Kidney epithelial cell (primary cell): ENCODE measurements at places on chromosomes 7 and 10.

- DNase-seq, result no peak
Measured at GRCh38 chr7:157009778-157010587, 480 bp downstream of the MNX1 start.

- no peak for DNase-seq
Measured at GRCh38 chr10:75403939-75404814, 2.6 kb upstream of the ZNF503 start.

DNA sequence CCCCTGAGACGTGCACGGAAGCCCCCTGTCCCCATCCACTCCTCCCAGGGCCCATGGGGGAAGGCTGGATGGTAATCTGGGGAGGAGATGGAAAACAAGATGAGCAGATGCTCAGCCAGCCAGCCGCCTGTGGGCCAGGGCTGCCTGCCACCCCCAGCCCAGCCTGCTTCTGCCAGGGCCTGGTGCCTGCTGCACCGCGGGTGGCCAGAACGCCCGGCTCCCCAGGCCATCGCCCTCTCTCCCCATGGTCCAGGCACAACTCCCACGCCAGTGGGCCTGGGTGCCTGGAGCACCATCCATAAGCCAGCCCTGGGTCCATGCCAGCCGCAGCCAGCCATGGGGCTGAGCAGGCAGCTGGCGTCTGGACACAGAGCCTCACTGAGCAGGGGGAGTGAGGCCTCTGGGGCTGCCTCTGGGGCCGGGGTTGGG lies 57.2 kb upstream of the ELN start:
- DNase-seq, result no peak

DNA sequence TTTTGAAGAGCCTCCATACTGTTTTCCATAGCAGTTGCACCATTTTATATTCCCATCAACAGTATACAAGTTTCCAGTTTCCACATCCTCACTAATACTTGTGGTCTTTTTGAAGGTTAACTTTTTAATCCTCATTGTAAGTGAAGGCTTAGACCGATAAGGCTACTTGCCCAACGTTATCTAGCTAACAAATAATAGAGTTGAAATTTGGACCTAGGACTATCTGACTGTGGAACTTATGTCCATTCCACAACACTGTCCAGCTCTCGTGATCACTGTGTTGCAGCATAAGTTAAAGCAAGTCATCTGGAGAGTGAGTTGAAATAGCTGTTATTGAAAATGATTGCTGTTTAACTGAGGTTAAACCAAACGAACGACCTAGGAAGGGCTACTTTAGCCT lies 84.0 kb downstream of the ZNF92 start:
- DNase-seq, result no peak

DNA sequence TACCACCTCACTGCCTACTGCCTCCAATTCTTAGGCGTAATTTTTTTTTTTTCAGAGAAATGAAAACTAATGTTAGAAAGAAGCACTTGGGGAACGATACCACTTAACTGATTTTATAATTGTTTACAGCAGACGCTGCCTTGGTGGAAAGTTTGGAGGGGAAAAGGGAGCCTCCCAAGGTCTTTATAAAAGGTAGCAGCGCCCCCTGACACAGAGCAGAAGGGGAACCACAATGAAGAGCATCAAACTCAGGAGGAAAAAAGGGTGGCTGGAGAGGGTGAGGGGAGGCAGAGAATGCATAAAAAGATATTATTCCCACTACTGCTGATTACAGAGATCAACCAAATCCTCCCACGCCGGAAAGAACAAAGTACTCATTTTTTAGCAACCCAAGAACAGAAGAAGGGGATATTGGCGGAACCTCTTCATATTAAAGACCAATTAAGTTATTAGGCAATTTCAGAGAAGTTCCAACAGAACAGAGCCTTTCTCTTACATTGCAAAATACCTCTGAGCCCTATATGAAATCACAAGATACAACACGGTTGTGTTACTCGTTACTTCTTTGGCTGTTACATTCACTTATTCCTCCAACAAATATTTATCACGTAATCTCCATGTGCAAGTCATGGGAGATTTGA lies 135.8 kb downstream of the TEX36 start:
- no peak for DNase-seq

DNA sequence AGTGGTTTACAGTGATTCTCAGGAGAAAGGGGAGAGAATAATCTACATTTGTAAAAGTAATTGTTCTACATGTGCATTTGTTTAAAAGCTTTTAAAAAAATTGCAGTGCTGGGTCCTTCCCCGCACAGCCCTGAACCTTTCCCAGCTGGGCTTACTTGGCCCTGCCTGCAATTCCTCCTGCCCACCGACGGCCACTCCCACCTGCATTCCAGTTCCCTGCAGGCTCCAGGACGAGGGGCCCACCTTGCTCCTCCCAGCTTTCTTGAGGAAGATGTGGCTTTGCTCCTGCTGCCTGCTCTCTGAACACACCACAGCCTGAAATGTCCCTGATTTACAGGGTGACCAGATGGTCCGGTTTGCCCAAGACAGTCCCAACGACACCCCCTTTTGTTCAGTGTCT lies 222.7 kb downstream of the PRPF18 start:
- DNase-seq, result no peak

DNA sequence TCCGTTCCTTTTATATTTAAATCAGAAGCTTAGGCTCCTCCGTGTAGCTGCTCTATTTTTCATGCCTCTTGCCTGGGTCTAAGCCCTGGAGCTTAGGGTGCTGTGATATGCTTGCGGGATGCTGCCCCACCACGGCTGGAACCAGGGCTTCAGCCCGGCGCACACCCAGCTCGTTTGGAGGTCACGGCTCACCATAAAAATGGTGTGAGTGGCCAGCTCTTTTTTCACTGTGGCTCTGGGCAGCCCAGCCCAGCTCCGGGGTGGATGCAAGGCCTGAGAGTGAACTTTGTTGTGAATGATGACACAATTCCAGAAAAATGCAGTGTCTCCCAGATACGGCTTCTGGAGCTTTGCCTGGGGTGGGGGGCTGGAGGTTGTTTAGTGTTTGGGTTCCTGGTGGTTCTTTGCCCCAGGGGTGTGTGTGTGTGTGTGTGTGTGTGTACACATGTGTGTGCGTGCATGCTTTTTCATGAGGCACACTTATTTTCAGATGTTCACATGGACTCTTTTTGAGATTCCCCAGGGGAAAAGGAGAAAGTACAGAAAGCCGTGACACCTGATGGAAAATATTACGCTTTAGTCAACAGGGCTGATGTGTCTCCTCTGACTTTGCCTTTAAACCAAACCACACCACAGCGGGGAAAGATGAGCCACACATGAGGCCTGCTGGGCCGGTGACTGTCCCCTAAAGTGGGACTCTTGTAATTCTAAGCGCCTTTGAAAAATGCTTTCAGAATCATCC lies 46.2 kb downstream of the GRK5 start:
- DNase-seq, result peak; percentile 69

GRCh38 chr10:96829029-96829773 lies 2.9 kb upstream of the LCOR start:
- DNase-seq, result no peak

DNA sequence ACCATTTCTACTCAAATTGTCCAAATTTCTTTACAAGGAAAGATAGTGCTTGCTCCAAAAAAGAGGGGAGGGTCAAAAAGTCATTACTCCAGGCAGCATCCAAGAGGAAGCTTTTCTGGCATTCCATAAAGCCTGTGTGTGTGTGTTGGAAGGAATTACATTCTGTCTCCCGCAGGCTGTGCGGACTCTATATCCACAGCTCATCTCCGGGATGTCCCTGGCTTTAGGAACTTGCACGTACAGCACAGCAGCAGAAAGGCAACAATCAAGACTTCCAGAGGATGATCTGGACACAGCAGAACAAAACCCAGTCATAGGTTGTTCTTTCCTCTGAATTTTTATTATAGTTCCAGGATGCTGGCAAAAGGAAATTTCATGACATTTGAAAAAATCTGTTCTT lies 94.8 kb downstream of the ITIH5 start:
- no peak for DNase-seq

GRCh38 chr7:30112103-30112713 lies 22.6 kb upstream of the MTURN start:
- DNase-seq, result no peak

DNA sequence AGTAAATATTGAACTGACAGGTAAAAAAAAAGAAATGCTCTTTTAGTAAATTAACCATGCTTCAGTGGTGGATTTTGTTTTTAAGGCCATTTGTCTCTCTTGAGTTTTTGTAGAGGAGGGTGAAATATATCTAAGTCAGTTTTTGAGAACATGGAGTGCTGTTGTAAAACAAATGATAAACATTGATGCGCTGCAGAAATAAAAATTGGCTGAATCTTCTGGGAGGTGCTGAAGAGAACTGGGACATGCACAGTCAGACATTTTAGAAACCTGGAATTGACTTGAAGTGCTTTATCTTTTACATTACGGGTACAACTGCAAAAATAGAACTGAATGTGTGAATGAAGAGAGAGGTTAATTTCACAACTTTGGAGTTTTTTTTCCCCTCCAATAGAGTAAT lies 203.0 kb upstream of the HDAC9 start:
- DNase-seq, result no peak

DNA sequence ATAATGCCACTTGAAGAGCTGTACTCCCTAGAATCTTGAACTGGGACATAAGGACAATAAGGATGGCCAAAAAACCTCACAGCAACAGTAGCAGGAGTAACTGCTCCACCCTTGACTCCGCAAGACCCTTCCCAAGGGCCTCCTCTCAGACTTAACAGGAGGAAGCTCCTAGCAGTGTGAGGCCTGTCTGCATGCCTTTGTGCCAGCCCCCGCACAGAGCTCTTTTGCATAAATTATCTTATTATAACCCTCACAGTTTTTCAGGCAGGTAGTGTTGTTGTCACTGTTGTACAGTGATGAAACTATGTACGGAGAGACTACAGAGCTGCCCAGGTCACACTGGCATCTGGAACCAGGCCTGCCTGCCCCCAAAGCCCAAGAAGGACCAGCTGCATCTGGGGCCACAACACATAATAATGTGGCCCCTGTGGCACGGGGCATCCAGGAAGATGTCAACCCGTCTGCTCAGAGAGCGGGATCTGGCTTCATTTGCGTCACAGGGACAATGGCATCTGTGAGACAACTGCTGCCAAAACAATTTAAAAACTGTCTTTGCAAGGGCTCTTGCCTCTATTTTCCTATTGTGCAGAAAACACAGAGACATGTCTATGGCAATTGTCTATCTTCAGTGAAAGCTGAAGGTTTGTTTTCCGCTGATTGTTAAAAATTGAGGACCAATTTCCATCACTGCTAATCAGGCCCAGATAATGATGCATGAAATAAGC lies 249.3 kb upstream of the GRB10 start:
- no peak for DNase-seq

- no peak for DNase-seq
Measured at GRCh38 chr10:91238191-91238590, 17.7 kb downstream of the PCGF5 start.

- no peak for DNase-seq
Measured at GRCh38 chr10:111221682-111222480, 145.1 kb downstream of the ADRA2A start.

GRCh38 chr10:101691081-101691480 lies 3.9 kb downstream of the FBXW4 start:
- DNase-seq, result no peak

DNA sequence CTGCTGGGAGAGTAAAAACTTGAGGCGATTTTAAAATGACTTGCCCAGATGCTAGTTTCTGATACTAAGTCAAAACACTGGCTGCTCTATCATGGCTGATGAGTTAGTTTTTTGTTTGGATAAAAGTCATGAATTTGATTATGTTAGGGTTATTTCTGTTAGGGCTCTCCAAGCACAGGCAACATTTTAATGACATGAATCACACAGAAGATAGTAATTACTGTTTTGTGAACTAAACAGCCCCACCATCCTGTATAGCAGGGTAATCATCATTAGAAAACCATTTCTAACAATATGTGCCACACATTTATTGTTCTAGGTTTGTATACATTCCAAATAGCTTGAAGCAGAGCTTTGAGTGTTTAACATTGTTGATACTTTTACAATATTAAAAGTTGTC lies 750.3 kb downstream of the ANKRD7 start:
- DNase-seq, result no peak

GRCh38 chr10:44263771-44264170 lies 121.1 kb downstream of the CXCL12 start:
- DNase-seq, result no peak

GRCh38 chr10:102602272-102603045 lies 41.8 kb upstream of the TRIM8 start:
- DNase-seq, result no peak

- no peak for DNase-seq
Measured at GRCh38 chr7:151992375-151992774, 33.1 kb upstream of the GALNT11 start.

DNA sequence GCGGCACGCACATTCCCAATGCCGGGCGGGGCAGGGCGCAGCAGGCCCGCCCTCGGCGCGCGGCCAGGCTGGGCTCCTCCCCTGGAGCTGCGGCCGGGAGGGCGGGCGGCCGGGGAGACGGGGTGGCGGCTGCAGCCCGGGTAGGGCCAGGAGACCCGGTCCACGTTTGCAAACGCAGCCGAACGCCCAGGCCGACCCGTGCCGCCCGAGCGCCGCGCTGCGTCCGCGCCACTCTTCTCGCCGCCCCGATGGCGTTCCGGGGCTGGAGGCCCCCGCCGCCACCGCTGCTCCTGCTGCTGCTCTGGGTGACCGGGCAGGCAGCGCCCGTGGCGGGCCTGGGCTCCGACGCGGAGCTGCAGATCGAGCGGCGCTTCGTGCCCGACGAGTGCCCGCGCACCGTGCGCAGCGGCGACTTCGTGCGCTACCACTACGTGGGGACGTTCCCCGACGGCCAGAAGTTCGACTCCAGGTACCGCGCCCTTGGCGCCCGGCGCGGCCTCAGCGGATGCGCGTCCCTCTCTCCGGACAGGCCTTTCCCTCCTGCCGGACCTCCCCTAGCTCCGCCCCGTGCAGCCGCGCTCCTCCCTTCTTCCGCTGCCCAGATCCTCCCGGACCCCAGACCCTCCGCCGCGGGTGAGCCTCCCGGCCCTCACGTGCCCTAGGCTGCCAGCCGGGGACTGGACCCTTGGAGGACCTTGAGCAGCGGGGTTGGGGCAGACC lies at the start of gene FKBP9:
Gene FKBP9 (plus strand): TSS at position 115 of the 720 bp plus-strand sequence. CDS start 134 bp downstream, at position 249.
- DNase-seq, result no peak

DNA sequence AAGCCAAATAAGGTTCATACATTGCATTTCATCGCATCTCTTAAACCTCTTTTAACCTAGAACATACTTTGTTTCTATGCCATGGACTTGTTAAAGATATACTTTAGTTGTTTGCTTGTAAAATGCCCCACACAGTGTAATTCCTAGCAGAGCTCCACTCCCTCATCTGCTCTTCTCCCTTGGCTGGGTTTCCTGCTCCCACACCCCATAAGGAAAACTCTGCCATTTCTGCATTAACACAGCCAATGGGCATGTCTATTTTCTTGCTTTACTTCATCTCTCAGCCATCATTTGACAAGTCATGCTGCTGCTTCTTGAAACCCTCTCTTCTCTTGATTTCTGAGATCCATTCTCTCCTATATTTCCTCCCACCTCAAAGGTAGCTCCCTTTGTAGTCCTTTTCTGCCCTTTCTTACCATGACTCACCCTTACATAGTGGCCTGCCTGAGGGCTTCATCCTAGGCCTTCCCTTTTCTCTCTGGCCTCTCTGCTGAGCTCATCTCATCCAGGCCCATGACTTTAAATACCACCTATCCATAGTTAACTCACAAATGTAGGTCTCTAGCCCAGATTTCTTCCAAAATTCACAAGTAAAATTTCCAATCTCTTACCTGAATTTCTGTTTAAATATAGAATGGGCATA lies 471.4 kb downstream of the ADRA2A start:
- no peak for DNase-seq
